Right renal cortex interstitium (tissue), 3 donors: ENCODE measurements at places on chromosomes 3 and 15.

GRCh38 chr3:132519914-132520313, 77.2 kb upstream of the ACKR4 start:
- no peak for DNase-seq

- DNase-seq, result no peak
Measured at GRCh38 chr15:94002041-94002440, 229.3 kb upstream of the MCTP2 start.

DNA sequence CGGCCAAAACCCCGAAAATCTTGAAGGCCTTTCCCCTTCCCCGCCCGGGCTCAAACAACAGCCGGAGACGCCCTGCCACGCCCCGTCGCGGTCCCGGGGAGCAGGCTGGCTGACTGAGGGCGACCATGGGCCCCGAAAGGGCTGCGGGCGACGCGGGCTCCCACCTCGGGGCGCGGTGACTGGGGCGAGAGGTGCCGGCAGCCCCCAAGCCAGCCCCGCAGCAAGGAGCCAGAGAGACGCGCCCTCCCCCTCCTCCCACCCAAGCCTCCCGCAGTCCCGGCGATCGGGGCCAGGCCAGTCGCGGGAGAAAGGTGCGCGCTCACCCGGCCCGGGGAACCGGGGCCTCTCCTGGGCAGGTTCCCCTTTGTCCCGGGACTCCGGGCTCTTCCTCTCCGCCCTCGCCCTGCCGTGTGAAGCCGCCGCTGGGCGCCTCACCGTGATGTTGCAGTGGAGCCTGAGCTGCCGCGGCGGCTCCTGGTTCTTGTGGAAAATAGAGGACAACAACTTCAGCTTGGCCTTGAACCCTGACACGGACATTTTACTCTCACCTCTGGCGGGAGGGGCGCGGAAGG, 30.6 kb upstream of the ZSCAN2 start:
- no peak for DNase-seq

DNA sequence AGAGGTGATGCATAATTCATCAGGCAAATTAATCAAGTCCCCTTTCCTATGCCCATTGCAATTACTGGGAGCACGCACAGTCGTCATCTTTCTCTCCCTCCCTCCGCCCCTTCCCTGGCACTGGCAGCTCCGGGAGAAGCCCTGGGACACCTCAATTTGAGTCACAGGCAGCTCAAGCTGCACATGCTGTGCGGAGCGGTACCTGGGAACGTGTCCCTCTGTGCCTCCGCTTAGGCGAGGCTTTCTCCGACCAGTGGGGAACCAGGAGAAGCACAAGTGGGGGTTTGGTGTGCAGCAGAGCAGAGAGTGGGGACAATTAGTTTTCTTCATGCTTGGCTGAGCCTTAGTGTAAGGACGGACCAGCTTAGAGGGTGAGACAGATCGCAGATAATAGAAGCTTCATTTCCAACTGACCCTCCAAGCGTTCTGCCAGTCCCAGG, 88.3 kb downstream of the SOX14 start:
- DNase-seq, result no peak

DNA sequence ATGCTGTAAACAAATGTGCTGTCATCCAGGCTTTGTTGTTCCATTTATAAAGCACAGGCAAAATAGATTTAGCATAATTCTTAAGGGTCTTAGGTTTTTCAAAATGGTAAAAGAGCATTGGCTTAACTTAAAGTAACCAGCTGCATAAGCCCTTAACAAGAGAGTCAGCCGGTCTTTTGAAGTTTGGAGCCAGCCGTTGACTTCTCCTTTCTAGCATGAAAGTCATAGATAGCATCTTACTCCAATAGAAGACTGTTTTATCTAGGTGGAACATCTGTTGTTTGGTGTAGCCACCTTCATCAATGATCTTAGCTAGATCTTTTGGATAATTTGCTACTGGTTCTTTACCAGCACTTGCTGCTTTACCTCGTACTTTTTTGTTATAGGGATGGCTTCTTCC, 297.5 kb upstream of the DCBLD2 start:
- DNase-seq, result no peak

DNA sequence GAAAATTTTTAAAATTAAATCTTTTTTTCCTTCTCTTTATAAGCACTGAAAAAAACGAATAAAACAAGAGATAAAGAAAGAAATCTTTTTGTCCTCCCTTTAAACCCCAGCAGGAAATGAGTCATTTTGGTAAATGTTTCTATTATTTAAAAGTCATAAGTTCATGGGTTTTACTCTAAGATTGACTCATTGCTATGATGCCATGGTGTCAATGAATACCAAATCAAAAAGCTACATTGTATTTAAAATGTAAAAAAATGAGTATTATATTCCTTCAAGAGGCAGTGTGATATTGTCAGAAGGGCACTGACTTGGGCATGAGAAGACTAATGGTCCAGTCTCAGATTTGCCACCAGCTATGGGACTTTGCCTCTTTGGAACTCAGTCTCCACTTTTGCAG, 303.4 kb upstream of the DNAJC19 start:
- no peak for DNase-seq

GRCh38 chr3:55434789-55435188, 52.3 kb downstream of the WNT5A start:
- no peak for DNase-seq

DNA sequence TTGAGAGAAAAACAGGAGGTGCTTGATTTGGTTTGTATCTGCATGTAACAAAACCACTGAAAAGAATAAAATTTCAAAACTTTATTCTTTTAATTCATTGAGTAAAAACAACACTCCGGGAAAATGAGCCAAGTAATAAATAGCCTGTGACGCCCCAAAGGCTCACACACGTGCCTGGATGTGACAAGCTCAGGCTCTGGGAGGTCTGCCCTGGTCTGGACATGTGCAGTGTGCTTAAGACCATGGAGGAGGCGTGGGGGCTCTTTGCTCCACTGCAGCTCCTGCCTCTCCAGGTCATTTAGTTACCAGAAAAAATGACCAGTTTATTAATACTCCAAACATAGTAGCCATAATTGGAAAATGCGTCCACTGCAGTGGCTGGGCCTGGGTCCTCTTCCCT, 8.6 kb upstream of the NME9 start:
- no peak for DNase-seq
